Adrenal gland (tissue), 19 donors: ENCODE measurements at places on chromosomes 4 and X. TPM values are rescaled to one million over a fixed set of nuclear protein-coding genes. Genes with fewer than 3 reads are reported as not detected.

DNA sequence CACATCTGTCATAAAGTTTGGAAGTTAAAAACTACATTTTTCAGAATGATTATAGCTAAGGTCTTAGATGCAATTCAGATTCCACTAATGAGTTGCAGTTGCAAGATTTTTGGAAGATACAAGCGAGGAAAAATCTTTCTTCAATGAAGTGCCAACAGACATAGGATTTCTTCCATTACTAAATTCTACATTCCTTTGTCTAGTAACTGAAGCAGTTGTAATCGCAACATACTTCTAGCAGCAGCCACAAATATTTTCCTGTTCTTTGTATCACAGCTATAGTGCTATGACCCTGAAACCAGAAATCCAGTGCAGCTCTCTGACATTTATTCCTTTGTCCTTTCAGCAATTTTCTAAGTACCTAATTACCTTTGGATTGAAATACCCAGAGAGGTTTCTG is 225.2 kb upstream of the SLIT2 start:
- H3K27me3 ChIP-seq, result no peaks in the 10 kb centered on the region
- no peak for DNase-seq
- H3K36me3 ChIP-seq, result no peaks in the 10 kb centered on the region
- H3K4me1 ChIP-seq, result no peaks in the 10 kb centered on the region
- H3K4me3 ChIP-seq, result no peak overlapping the region

DNA sequence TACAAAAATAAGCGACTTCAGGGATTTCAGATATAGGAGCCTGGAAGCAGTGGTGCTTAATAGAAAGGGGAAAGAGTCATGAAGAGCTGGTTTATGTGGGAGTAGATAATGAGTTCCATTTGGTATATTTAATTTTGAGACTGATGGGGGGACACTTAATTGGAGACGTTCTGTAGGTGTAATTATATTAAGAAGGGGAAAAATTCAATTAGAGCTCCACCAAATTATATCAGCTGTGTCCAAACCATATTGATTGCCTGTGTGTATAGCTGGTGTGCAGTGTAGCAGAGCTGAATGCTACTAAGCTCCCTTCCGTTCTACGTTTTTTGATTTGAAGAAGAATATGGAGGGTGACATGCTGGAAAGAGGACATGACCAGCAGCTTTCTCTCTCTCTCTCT is 282.3 kb downstream of the DMD start:
- no peaks in the 10 kb centered on the region for H3K4me1 ChIP-seq
- H3K4me3 ChIP-seq, result no peak overlapping the region
- H3K36me3 ChIP-seq, result no peaks in the 10 kb centered on the region
- DNase-seq, result no peak
- H3K27ac ChIP-seq, result no peak overlapping the region
- no peaks in the 10 kb centered on the region for H3K27me3 ChIP-seq

DNA sequence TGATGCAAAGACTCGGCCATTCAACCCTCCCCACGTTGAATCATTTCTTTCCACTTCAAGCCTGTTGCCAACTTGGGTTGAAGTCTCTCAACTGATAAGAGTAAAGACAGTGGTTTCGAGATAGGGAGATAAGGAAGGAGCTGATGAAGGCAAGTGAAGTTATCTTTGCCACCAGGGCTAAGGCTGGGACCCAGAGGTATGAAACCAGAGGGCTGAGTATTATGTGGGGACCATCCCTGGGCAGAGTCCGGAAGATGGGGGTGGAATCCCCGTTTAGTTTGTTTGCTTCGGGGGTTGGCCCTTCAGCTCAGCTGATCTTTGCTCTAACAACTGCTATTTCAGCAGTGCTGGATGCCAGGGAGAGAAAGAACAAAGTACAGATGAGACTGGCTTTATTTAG is 2.3 kb upstream of the XPNPEP2 start:
- no peak for DNase-seq
- no peak overlapping the region for H3K27ac ChIP-seq
- H3K36me3 ChIP-seq, result no peaks in the 10 kb centered on the region
- no peak overlapping the region for H3K4me3 ChIP-seq

DNA sequence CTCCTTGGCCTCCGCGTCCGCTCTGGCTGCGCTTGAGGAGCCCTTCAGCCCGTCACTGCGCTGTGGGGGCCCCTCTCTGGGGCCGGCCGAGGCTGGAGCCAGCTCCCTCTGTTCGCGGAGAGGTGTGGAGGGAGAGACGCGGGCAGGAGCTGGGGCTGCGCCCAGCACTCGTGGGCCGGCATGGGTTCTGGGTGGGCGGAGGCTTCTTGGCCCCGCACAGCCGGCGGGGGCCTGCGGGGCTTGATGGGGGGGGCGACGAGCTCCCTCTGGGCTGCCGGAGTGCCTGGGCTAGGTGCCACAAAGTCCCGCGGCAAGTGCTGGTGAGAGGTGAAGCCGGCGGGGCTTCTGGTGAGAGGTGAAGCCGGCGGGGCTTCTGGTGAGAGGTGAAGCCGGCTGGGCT is 61.9 kb downstream of the ANKRD50 start:
- H3K4me1 ChIP-seq, result no peaks in the 10 kb centered on the region
- H3K27ac ChIP-seq, result no peak overlapping the region
- H3K4me3 ChIP-seq, result no peak overlapping the region
- DNase-seq, result no peak

DNA sequence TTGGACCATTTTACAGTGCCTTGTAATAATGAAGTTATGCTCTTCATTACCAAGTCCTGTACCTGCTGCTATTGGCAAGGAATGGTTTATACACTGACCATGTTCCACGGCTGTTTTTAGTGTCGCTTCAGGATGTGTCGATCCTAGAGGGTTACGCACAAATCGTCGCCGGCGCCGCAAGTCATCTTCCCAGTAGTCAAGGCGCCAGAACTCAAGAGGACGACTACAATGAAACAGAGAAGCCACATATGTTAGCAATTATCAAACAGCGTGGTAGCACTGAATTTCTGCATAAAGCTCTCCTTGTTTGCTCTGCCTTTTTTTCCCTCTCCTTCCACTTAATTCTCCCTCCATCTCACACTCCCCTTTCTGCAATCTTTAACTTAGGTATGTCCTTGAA is 17.0 kb downstream of the MAB21L2 start:
- no peaks in the 10 kb centered on the region for H3K27me3 ChIP-seq
- no peaks in the 10 kb centered on the region for H3K36me3 ChIP-seq
- H3K4me3 ChIP-seq, result no peak overlapping the region
- no peak overlapping the region for H3K27ac ChIP-seq
- no peaks in the 10 kb centered on the region for H3K4me1 ChIP-seq

- peaks cover 7% of the 10 kb centered on the region for H3K4me1 ChIP-seq
- no peaks in the 10 kb centered on the region for H3K36me3 ChIP-seq
- H3K27me3 ChIP-seq, result no peaks in the 10 kb centered on the region
- no peak overlapping the region for H3K27ac ChIP-seq
- DNase-seq, result no peak
- H3K4me3 ChIP-seq, result no peak overlapping the region
Observed at GRCh38 chr4:78297116-78297800, 240.1 kb downstream of the FRAS1 start.

DNA sequence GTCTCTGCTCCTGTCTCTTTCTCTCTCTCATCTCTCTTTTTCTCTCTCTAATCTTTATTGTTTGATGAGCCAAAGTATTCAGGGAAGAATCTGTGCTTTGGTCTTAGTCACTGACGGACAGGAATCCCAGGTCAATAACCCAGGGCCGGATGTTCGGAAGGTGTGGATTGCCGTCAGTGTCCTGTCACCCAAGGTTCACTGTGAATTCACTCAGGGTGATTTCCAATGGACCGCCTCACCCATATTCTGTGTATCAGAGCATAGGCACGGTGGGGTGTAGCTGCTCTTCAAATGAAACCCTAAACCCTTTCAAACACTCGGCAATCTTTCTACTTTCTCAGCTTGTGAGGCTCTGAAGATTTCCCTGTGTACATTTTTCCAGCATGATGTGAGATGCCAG is 144.6 kb upstream of the GPC4 start:
- no peaks in the 10 kb centered on the region for H3K4me1 ChIP-seq
- peaks cover 4% of the 10 kb centered on the region for H3K27me3 ChIP-seq
- H3K4me3 ChIP-seq, result no peak overlapping the region
- no peak overlapping the region for H3K27ac ChIP-seq
- DNase-seq, result no peak

- no peak overlapping the region for H3K4me3 ChIP-seq
- no peaks in the 10 kb centered on the region for H3K36me3 ChIP-seq
- no peak overlapping the region for H3K27ac ChIP-seq
Observed at GRCh38 chrX:6729626-6730025, 194.7 kb upstream of the VCX3A start.

GRCh38 chr4:167555338-167556022 is 321.2 kb upstream of the SPOCK3 start:
- no peaks in the 10 kb centered on the region for H3K4me1 ChIP-seq
- no peak overlapping the region for H3K4me3 ChIP-seq
- no peak overlapping the region for H3K27ac ChIP-seq
- DNase-seq, result no peak

GRCh38 chr4:174037049-174037448 is 246.4 kb downstream of the FBXO8 start:
- no peaks in the 10 kb centered on the region for H3K36me3 ChIP-seq
- H3K4me1 ChIP-seq, result no peaks in the 10 kb centered on the region
- DNase-seq, result no peak
- H3K4me3 ChIP-seq, result no peak overlapping the region

GRCh38 chrX:150569155-150569477 is 695 bp downstream of the MTM1 start:
- DNase-seq, result peak; percentile 51
- no peaks in the 10 kb centered on the region for H3K27me3 ChIP-seq
- H3K4me1 ChIP-seq, result no peaks in the 10 kb centered on the region

GRCh38 chrX:101605728-101606127 is 12.1 kb downstream of the ARMCX6 start:
- no peak overlapping the region for H3K4me3 ChIP-seq
- H3K36me3 ChIP-seq, result no peaks in the 10 kb centered on the region
- H3K27me3 ChIP-seq, result peaks cover 3% of the 10 kb centered on the region
- no peaks in the 10 kb centered on the region for H3K4me1 ChIP-seq

Gene MAGEA2B
- total RNA-seq, result not detected

Gene AGTR2
- total RNA-seq, result 0.42 TPM

Gene SPANXD
- total RNA-seq, result not detected

Gene MAOA
- 85.4 TPM for total RNA-seq

Gene CYTL1
- total RNA-seq, result 1.8 TPM

Gene BGN
- 304 TPM for total RNA-seq
